Upper lobe of right lung (tissue), 1 donor: ENCODE measurements at places on chromosomes 6 and 20.
A peak's percentile ranks its signal among the peaks of the same experiment; 100 is the strongest.

DNA sequence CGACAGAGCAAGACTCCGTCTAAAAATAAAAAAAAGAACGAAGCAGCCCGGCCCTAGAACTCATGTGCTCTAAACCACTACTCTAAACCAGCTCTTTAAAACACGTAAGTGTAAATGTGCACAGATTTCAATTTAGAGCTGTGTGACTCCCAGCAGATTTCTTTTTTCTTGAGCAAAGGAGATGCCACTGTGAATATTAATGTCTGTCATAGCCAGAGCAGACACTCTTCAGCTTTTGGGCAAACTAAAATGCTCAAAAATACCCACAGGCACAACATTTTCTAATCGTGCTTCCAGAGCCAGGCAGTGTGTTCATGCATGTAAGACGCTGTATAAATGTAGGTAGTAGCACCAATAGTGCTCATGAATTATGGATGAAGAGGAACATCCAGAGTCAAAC lies 218.9 kb upstream of the PLCB4 start:
- DNase-seq = no peak

DNA sequence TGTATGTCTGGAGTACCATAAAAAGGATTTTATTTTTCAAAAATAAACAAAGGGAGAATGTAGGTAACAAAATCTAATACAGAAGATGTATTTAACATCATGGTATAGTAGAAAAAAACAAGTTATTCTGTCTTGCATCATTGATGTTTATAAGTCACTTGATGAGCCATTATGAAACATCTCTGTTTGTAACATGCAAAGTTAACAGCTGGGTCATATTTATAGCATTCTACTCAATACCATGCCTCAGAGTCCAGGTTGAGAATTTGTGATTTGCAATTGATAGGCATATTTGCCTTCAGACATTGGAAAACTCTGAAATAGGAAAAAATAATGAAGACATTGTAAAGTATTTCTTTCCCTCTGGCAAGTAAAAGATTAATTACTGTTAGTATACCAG lies 52.3 kb upstream of the IL20RA start:
- DNase-seq = no peak

DNA sequence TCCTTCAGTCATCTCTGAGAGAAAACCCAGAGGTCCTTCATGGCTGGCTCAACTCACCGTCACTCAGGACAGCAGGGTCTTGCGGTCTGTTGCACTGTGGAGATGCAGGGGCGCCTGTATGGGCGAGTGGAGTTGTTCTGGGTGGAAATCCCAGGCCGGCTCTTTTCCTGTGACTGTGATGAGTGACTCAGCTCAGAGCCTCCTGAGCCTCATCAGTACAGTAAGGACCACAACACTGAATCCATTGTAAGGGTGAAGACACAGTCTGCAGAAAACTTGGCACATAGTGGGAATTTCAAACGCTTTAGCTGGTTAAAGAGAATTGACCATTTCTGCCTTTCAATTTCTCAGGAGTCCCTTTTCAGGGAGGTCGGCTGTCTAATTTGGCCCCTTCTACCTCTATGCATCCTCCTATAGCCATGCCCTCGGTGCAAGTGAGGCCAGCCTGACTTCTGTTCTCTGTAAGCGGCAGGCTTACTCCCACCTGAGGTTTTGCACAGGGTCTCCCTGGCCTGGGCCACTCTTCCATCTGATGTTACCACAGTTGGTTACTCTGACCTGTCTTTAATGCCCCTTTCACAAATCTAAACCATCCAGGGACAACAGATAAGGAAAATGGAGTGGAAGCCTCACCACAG lies 35.5 kb upstream of the TBXT start:
- no peak for DNase-seq

GRCh38 chr20:62500237-62500864 lies 24.6 kb upstream of the GATA5 start:
- DNase-seq = peak; percentile 89
